A549 (cell line): ENCODE measurements at places on chromosomes 1 and 21. TPM values are rescaled to one million over a fixed set of nuclear protein-coding genes. Genes with fewer than 3 reads are reported as not detected.

Gene DCST2
- 0.23 to 0.46 TPM (median 0.43 TPM) in 3 replicates for polyA plus RNA-seq

Gene PTGER3
- not detected in 3 replicates for polyA plus RNA-seq

Gene DFFA
- 28.2 to 31.7 TPM (median 30.1 TPM) in 3 replicates for polyA plus RNA-seq

Gene CENPF
- polyA plus RNA-seq = 53.0 to 56.0 TPM (median 53.5 TPM) in 3 replicates

Gene GBP5
- not detected in 3 replicates for polyA plus RNA-seq

Gene GUCA2B
- polyA plus RNA-seq = 0.17 TPM in 1 of 3 replicates, not detected in the others

Gene LTN1
- polyA plus RNA-seq = 6.6 to 7.0 TPM (median 6.9 TPM) in 3 replicates

Gene C1orf50
- polyA plus RNA-seq = 1.7 to 2.0 TPM (median 1.9 TPM) in 3 replicates

Gene ECE1
- 40.5 to 53.2 TPM (median 45.7 TPM) in 3 replicates for polyA plus RNA-seq

Gene VWA5B1
- not detected in 3 replicates for polyA plus RNA-seq

Gene RPL11
- polyA plus RNA-seq = 1,260 to 1,335 TPM (median 1,329 TPM) in 3 replicates

Gene DCDC2B
- not detected in 3 replicates for polyA plus RNA-seq

Gene RAP1GAP
- polyA plus RNA-seq = 4.3 to 5.4 TPM (median 5.1 TPM) in 3 replicates

Gene C1orf141
- not detected in 3 replicates for polyA plus RNA-seq

Gene C4BPB
- 4.9 to 9.5 TPM (median 5.1 TPM) in 3 replicates for polyA plus RNA-seq

Gene SPRR1A
- polyA plus RNA-seq = not detected in 3 replicates

Gene CFHR2
- not detected in 3 replicates for polyA plus RNA-seq

Gene KPRP
- polyA plus RNA-seq = not detected in 3 replicates

Gene MSH4
- polyA plus RNA-seq = 0.03 TPM in 1 of 3 replicates, not detected in the others

Gene NBPF10
- polyA plus RNA-seq = 0.36 to 0.42 TPM (median 0.39 TPM) in 3 replicates

Gene SLC45A1
- polyA plus RNA-seq = 1.7 to 2.2 TPM (median 1.8 TPM) in 3 replicates

Gene MFAP2
- 0.46 to 0.90 TPM (median 0.66 TPM) in 3 replicates for polyA plus RNA-seq

Gene KRTAP12-2
- not detected in 3 replicates for polyA plus RNA-seq

Gene TNFRSF9
- 0.75 to 1.8 TPM (median 1.0 TPM) in 3 replicates for polyA plus RNA-seq

Gene RABGAP1L
- 7.6 to 8.2 TPM (median 8.0 TPM) in 3 replicates for polyA plus RNA-seq

Gene EGLN1
- 55.2 to 58.7 TPM (median 57.7 TPM) in 3 replicates for polyA plus RNA-seq

Gene MROH7
- not detected in 3 replicates for polyA plus RNA-seq

Gene TIMM17A
- 133 to 142 TPM (median 134 TPM) in 3 replicates for polyA plus RNA-seq

Gene EPHX1
- 195 to 279 TPM (median 252 TPM) in 3 replicates for polyA plus RNA-seq

Gene AGT
- polyA plus RNA-seq = 0.06 TPM in 1 of 3 replicates, not detected in the others

Gene COL9A2
- 0.12 to 0.32 TPM (median 0.12 TPM) in 3 replicates for polyA plus RNA-seq

Gene IGSF21
- not detected in 3 replicates for polyA plus RNA-seq

Gene GBP6
- polyA plus RNA-seq = not detected in 3 replicates

Gene CFAP45
- polyA plus RNA-seq = 0.76 to 0.89 TPM (median 0.87 TPM) in 3 replicates

Gene BRINP3
- polyA plus RNA-seq = not detected in 3 replicates

Gene ERICH3
- not detected in 3 replicates for polyA plus RNA-seq

Gene NUAK2
- 37.8 to 40.9 TPM (median 38.8 TPM) in 3 replicates for polyA plus RNA-seq

Gene MATN1
- polyA plus RNA-seq = 0.05 to 0.17 TPM (median 0.10 TPM) in 3 replicates

Gene TRABD2B
- 0.18 to 0.29 TPM (median 0.21 TPM) in 3 replicates for polyA plus RNA-seq

Gene DDOST
- 154 to 158 TPM (median 156 TPM) in 3 replicates for polyA plus RNA-seq

Gene PRKAA2
- 2.8 to 3.8 TPM (median 3.5 TPM) in 3 replicates for polyA plus RNA-seq

Gene HSF2BP
- polyA plus RNA-seq = 1.7 to 2.3 TPM (median 1.7 TPM) in 3 replicates

Gene HES4
- polyA plus RNA-seq = 8.4 to 9.6 TPM (median 8.8 TPM) in 3 replicates
